ENCODE measurements at places on chromosomes 11 and 22.

GRCh38 chr22:25403284-25403810 lies 161.1 kb upstream of the GRK3 start:
- no peak for DNase-seq

DNA sequence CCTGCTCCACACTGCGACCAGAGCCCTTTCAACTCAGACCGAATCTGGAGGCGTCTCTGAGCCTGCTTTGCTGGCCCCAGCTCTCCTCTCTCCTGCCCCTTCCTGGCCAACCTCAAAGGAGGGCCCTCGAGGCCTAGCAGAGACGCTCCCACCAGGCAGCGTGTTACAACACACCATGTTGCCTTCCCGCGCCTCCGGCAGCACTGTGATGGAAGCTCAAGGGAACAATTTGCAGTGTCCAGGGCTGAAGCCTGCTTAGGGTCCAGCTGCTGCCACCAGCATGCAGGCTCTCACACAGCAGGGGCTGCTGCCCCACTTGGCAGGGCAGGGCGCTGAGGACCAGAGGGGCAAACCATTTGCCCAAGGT lies 18.4 kb downstream of the LINC01488 start:
- DNase-seq = no peak

DNA sequence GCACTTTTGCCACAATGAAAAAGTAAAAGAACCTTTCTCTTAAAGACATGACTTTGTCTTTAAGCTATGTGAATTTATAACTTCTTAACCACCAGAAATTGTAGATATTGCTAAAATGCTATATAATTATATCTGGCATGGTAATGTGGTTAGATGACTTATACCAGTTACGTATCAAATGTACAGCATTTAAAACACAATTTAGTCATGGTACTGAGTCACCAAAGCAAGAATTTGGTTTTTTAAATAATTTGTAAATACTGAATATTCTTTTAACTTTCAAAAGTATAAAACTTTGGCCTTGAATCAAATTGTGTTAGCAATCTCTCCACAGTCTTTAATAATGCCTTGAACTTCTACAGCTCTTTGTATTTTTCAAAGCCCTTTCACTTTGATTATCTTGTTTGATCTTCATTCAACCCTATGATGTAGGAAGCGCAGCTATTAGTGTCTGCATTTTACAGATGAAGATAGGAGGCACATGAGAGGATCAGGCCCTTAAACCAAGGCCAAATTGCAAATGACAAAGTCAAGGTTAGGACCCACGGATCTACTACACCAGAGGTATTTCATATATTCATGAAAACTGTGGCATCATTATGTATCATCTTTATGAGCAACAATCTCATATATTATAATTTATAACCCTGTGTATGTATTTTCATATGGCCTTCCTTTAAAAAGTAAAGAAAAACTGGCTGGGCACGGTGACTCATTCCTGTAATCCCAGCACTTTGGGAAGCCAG lies 4.4 kb upstream of the SYTL2 start:
- DNase-seq = no peak

GRCh38 chr11:62905927-62906531 lies 15.1 kb downstream of the CHRM1 start:
- DNase-seq = peak; percentile 85

DNA sequence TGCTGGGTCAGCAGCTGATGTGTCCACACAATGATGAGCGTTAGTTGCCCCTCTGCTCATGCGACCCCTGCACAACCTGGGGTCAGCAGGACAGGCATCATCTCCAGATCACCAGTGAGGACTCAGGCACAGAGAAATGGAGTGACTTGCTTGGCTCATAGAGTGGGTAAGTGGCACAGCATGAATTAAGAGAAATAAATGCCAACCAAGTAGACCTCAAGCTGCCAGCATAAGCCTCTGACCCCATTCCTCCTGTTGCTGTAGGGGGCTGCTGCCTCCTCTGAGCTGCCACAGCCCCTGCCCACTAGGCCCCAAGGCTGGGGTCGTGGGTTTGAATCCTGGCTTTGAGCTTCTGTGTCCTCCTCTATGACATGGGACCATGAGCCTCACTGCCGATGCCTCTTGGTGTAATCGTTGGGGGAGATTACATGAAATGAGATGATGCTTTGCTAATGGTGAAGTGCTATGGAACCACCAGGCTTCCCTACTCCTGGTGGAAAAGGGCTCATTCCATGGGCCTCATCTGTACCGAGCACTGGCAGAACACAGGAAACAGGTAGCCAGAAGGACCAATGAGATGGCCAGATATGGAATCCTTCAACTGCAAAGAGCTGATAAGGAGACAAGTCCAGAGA lies 33.6 kb downstream of the LRRC32 start:
- no peak for DNase-seq

DNA sequence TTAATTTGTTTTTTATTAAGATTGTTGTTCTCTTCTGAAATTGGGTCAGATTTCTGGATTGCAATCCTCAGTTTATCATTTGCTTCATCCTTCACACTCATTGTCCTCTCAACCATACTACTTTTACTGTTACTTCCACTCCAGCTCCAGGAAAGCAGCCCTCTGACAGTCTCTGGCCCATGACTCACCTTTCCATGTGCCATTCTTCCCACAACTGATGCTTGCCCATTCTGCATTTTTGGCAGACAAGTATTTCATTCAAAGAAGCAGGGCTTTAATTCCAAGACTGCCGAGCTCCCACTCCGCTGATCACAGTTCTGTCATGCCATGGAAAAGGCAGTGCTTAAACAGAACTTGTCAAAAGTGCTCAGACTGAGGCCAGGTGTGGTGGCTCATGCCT lies 139.2 kb downstream of the WNT11 start:
- DNase-seq = no peak

DNA sequence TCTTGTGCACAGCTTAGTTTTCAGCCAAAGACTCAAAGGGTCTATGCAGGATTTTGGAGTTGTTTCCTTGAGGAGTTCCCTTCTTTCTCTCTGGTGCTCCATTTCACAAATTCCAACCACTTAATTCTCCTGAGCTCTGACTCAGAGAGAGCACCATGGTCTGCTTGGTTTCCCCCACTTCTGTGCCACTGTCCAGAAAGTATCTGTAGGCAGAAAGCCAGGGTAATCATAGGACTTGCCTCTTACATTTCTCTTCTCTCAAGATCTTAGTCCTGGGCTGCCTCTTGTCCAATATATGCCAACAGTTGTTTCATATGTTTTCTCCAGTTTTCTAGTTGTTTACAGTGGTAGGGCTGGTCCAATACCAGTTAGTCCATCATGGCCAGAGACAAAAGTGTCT lies 6.4 kb upstream of the MRGPRD start:
- no peak for DNase-seq

- DNase-seq = peak; percentile 57
Observed at GRCh38 chr11:43555816-43556611, 124.5 kb upstream of the HSD17B12 start.

GRCh38 chr22:39234472-39234787 lies 10.4 kb downstream of the PDGFB start:
- no peak for DNase-seq

GRCh38 chr11:80009081-80009480 lies 568.3 kb upstream of the TENM4 start:
- DNase-seq = no peak

GRCh38 chr22:45602824-45603595 lies 68.6 kb upstream of the ATXN10 start:
- DNase-seq = no peak

DNA sequence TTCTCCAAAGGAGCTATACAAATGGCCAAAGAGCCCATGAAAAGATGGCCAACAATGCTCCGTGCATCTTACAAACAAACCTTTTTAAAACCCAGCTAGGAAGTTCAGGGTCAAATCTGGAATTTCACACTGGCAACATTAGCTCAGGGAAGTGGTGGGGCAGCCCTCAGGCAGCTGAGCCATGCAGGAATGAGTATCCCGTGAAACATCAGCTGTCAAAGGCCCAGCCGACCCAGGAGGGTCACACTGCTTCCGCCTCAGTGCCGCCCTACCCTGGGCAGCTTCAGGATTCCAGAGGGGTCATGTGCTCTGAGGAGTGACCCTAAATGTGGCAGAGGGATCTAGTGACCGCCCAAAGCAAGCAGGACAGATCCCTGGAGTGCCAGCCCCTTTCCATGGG lies 73.4 kb downstream of the LINC01488 start:
- DNase-seq = no peak

- DNase-seq = peak; percentile 72
Observed at GRCh38 chr22:24146194-24146616, 35.1 kb upstream of the SUSD2 start.

GRCh38 chr22:30236875-30237274 lies 9.7 kb downstream of the LIF start:
- DNase-seq = peak; percentile 24

DNA sequence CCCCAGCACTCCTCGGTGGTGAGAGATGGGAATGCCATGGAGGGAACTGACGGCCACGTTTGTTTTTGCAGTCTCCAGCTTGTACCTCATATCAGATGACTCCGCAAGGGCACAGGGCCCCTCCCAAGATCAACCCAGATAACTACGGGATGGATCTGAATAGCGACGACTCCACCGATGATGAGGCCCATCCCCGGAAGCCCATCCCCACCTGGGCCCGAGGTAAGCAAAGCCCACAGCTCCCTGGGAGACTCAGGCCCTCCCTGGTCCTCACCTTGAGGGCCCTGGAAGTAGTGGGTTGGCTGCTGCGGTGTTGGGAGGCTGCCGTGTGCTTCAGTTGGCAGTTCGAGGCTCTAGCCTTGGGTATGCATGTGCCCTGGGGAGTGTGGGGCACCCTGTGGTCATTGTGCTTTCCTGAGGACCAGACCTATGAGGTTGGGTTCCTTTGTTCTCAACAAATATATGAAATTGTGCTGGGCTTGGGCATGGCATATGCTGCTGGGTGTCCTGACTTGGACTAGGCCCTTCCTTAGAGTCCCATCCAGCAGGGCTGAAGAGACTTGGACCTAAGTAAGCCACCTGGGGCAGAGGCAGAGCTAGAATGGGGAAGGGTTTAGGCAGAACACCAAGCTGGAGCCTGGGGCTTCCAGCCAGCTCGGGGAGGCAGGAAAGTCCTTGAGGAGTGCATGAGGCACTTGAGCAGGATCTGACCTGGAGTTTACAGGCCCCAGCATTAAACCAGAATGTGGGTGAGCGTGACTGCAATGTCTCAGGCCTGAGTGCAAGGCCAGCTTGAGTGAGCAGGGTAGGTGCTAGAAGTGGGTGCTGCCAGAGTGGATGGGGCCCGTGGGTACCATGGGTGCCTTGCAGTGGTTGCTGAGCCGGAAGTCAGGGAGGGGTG lies 26.4 kb downstream of the INCENP start:
- no peak for DNase-seq

DNA sequence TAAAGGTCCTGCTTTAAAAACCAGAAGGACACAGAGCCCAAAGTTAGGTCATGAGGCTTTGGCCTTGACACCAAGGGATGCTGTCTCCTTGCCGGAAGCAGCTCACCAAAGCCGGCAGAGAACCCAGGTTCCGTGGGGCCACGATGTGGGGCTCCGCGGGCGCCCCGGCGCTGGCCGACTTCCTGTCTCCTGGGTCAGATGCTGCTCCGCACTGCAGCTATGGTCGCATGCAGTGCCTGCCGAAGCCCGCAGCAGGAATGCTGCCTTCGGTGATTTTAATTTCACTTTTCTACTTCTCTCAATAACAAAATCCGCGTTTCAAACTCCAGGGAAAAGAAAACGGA lies 454 bp upstream of the OTUB1 start:
- no peak for DNase-seq

- DNase-seq = peak; percentile 66
Observed at GRCh38 chr11:14059491-14059890, 97.0 kb downstream of the SPON1 start.

DNA sequence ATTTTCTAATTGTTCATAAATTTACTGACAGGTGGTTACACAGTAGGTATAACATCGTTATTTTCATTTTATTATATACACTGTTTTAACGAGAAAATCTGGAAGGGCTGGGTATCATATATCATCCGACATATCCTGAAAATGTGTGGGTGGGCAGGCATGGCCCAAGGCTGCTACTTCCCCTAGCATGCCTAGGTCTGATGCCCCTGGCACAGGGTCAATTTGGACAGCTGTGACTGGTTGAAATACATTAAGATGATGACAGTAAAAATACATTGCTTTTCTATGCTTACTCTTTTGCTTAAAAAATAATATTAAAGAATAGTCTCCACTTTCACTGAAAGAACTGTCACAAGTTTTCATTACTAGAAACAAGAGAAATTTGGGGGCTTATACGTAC lies 908.8 kb downstream of the OPCML start:
- no peak for DNase-seq

GRCh38 chr11:69127081-69127850 lies 28.5 kb upstream of the SMIM38 start:
- DNase-seq = peak; percentile 74

DNA sequence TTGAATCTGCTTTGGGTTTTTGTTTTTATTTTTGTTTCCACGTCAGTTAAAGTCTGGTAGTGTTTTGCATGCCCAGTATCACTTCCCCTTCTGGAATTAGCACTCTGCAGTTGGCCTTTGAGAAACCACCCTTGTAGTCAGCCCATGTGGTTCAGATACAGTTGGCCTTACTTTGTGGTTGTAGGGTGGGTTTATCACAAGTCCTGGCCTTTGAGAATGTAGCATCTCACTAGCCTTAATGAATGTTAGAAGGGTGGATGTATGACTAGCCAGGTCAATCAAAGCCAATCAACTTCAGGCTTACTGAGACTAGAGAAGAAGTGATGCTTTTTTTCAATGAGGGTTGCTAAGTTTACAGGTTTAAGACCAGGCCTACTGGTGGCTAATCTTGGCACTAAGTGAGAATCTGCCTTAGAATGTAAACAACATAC lies 19.8 kb downstream of the ARL14EP start:
- no peak for DNase-seq

DNA sequence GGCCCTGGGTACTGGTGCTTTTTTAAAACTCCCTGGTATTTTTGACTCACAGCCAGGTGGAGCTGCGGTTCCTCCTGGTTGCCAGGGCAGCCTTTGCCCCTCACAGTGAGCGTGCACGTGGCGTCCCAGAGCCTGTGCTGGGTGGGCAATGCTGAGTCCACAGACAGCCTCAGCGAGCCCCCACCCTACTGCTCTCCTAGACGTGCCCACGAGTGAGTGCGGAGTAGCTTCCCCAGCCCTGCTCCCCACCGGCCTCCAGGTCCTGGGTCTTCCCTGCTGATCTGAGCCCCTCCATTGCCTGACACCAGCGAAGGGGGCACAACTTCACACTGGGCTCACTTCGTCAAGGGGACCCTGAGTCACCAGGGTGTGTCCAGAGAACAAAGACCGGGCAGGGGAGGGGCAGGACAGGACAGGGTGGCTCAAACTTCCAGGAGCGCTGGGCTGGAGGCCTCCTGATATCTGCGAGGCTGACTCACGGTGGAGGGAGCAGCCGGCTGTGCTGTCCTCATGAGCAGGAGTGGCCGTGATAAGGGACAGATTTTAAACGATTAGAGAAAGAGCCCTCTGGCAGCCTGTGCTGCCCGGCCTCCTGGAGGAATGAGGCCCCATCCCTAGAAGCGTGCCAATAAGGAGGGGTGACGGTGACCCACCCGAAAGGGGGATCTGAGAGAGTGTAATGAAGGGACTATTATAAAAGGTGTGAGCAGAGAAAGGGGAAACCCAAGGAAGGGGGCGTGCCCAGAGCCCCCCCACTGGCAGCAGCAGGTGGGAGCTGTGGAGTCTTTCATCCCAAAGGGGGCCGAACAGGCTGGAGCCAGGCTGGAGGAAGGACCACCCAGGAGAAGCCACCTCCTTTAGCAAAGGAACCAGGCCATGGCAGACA lies 129.3 kb upstream of the FGF3 start:
- no peak for DNase-seq

- peak; percentile 38 for DNase-seq
Observed at GRCh38 chr11:26841818-26842473, 120.1 kb upstream of the SLC5A12 start.

GRCh38 chr11:17773674-17774073 lies 39.1 kb downstream of the KCNC1 start:
- no peak for DNase-seq

GRCh38 chr11:6480299-6480914 lies 724 bp downstream of the ARFIP2 start:
- DNase-seq = no peak

GRCh38 chr11:124961972-124962609 lies 8.1 kb downstream of the CCDC15 start:
- DNase-seq = no peak

Data from left hindlimb (tissue), 1 donor.